ENCODE measurements at places on chromosomes 2 and 18.

DNA sequence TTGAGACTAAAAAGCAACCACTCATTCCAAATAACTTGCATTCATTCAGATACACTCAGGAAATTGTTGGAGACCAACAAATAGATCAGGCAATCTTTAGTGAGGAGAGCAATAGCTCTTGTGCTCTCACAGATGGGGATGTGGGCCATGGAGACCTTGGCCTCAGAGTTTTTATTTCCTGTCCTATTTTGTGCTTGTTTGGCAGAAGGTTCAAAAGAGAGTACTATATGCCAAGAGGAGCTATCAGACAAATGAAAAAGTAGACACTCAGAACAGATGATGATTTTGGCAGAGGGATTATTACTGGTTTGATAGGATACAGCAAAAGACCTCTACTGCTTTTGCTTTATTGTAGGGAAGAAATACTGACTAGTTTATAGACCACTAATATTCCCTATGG is 230.2 kb downstream of the KCNE4 start:
- no peak for DNase-seq

DNA sequence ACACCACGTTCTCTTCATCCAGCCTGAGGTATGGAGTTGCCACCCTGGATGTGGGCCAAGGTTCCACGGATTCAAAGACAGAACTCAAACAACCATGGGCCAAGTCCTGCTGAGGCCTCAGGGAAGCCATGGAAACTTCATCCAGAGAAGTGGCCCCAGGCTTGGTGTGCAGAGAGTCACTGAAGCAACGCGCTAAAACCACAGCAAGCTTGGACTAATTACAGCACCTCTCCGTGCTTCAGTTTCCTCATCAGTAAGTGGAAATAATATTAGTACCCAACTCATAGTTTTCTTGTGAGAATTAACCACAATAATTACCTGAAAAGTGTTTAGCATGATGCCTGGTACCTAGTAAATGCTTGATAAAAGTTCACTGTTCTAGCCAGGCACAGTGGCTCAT is 19.2 kb upstream of the AP1S3 start:
- no peak for DNase-seq

DNA sequence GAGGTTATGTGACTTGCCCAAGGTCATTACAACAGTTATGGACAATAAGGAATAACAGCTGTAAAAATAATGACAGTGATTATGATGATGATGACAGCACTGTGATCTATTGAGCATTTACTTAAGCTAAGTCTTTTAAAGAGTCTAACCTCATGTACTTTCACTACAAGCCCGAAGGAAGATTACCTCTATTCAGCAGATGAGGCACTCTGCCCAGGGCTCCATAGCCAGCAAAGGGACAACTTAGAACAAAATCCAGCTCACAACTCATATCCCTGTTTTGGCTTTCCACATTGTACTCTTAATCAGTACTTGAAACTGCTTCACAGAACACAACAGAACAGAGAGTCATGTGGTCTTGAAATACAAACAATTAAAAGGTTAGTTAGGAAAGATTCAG is 290.2 kb downstream of the ZNF385B start:
- no peak for DNase-seq

- DNase-seq, result no peak
Measured at GRCh38 chr2:38460313-38460712, 83.2 kb upstream of the ATL2 start.

GRCh38 chr2:202022755-202023154 is 10.9 kb upstream of the FZD7 start:
- no peak for DNase-seq

- no peak for DNase-seq
Measured at GRCh38 chr2:197216361-197216979, 94.1 kb downstream of the ANKRD44 start.

DNA sequence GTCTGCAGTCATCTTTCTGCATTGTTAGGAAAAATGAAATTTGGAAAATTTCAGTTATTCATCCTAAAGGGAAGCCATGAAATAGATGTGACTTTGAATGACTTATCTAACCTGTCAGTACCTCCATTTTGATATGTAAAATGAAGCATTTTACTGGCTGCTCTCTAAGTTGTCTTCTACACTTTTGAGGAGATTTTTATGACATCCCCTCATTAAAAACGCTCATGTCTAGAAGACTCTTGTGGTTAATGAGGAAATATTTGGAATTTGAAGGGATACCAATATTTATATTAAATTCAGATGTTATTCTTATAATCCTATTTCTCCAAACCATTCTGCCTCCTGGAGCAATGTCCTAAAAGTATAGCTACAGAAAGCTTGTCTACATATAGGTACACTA is 73.8 kb upstream of the THUMPD2 start:
- DNase-seq, result no peak

DNA sequence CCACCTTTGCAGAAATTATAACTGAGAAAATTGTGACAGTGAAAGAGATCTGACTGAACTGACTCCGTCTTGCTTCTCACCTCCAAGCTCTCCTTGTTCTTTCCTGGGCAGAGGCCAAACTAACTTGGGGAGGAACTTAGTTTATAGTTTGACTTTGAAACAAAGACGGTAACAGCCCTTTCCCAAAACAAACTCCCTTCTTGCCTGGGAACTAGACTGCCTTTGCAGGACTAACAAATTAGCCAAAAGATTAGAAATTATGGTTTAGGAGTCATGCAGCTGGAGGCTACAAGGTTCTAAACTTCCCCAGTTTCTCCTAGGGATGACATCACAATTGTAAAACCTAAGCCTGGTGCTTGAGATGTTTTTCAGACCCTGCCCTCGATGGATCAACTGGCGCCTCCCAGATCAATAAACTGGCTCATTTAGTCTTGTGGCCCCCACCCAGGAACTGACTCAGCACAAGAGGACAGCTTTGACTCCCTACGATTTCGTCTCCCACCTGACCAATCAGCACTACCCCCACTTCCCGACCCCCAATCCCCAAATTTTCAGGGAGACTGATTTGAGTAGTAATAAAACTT is 137.7 kb downstream of the ALPK2 start:
- DNase-seq, result no peak

DNA sequence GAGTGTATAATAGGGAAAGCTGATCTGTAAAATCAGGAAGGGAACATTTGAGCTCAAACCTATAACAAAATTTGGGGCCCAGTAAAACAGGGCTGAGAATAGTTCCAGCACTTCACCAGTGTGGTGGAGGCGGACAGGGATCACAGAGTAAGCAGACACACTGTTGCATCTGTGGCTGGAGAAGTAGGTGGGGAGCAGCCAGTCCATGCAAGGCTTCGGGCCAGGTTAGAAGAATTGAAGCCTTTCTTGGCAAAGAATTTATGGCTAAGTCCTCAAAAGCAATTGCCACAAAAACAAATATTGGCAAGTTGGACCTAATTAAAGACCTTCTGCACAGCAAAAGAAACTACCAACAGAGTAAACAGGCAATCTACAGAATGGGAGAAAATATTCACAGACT is 93.8 kb upstream of the ZBTB14 start:
- DNase-seq, result no peak

DNA sequence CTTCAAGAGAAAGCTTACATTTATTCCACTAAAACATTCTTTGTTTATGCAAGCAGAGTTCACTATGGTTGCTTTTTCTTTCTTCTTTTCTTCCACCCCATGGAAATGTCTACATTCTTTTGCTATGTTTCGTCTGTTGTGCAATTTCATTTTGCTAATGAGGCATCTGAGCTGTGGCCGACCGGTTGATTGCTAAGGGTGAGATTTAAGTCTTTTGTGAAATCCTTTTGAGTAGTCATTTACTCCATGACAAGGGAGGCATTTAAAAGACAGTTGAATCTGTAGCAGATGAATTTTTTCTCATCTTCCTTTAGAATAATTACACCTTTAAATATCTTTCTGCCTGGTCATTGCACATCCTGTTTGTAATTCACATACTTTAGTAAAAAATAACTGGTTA is 324.1 kb upstream of the THUMPD2 start:
- no peak for DNase-seq

Data from T-helper 1 cell (primary cell).